EH (cell line): ENCODE measurements at places on chromosomes 7 and 10.

DNA sequence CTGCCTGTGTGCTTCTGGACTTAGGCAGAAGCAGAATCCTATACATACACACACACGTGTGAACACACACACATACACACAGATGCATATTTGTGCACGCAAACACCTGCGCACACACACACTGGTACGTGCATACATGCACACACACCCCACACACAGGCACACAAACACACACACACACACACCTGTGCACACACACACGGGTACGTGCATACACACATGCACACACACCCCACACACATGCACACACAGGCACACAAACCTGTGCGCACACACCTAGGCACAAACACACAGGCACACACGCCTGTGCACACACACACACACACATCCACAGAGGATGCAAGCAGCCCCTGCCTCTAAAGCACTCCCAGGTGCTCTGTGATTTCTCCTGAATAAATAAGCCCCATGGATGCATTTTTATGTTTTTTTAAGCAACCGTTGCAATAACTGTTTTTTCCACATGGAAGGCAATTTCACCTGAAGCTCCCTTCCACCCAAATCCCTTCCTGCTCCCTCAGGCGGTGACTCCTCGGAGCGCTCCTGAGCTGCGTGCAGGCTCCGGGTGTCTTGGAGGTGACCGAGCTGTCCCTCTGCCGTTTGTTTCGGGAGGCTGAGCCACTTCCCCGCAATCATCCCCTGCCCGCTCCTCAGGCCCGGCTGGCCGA, 41.5 kb upstream of the PDGFA start:
- no peak for DNase-seq

DNA sequence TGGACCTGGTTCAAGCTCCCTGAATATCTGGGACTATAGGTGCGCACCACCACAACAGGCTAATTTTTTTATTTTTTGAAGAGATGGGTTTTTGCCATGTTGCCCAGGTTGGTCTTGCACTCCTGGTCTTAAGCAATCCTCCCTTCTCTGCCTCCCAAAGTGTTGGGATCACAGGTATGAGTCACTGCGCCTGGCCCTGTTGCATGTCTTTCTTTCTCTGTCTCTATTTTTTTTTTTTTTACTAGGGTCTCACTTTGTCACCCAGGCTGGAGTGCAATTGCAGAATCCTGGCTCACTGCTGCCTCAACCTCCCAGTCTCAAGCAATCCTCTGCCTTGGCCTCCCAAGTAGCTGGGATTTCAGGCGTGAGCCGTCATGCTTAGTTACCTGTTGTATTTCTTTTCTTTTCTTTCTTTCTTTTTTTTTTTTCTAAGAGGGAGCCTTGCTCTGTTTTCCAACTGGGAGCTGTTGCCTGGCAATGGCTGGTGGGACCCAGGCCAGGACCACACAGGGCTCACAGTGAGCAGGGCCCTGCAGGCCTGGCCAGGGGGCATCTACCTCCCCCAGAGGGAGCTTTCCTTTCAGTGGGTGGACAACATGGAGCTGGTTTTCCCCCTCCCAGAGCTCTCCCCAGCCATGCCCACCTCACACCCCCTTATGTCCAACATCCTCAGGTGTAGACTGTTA, 6.0 kb downstream of the MYL7 start:
- DNase-seq = no peak

DNA sequence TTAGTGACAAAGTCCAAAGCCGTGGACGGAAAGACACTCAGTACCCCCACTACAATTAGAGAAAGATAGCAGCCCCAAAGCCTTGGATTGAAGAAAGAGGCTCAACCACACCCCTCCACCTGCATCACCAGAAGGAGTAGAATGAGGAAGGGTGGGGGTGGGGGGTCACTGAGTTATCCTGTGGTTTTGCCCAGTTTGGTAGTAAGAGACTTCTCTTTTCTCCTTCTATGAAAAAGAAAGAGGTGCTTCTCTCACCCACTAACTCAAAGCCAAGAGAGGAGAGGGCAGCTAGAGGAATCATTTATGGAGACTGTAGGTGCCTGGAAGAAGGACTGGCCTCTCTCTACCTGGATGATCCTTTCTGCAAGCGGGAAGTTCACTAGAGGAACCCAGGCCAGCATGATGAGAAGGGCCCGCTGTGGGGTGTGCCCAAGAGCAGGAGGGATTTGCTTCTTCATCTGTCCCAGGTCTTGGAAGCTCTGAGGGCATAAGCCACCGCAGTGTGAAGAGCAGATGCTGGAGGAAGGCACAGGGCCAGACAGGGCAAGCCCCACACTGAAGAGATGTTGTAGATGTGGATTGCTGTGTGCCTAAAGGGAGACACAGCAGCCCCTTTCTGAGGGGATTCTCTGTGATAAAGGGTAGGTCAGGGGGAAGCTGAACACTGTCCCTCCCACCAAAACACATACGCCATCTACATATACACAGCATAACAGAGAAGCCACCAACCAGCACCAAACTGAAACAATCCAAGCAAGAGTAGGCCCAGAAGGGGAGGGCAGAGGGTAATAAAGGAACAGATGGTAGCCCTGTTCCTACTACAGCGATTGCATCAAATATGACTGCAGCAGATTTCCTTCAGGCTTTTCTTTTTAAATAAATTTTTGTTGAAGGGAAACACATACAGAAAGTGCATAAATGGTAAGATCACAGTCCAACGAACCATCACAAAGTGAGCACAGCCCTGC, 25.8 kb upstream of the LANCL2 start:
- DNase-seq = no peak

DNA sequence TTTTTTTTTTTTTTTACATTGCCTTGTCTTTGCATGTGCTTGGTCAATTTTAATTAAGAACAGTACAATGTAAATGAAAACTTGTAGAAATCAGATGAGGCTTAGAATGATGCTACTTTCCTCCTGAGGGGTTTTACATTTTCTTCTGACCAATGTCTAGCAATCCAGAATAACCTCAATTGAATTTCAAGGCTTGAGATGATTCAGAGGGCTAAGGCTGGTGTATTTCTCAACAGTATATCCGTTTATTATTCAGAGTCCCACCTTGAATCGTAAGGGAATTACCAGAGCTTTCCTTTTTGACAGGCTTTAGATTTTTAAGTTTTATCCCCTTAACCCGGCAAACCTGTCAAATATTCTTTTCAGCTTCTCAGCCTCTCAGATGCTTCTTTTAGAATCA, 231.2 kb upstream of the STK17A start:
- no peak for DNase-seq

- no peak for DNase-seq
Observed at GRCh38 chr10:122244001-122244975, 26.8 kb upstream of the BTBD16 start.
